Hippocampal formation (tissue), 2 donors: ENCODE measurements at places on chromosomes 4 and X.

GRCh38 chr4:177448850-177449249 is 6.6 kb upstream of the AGA start:
- no peak for DNase-seq

GRCh38 chr4:80138551-80139538 is 58.5 kb upstream of the PRDM8 start:
- DNase-seq: no peak

GRCh38 chr4:85870298-85871083 is 395.5 kb downstream of the ARHGAP24 start:
- DNase-seq: no peak

GRCh38 chr4:90769251-90769650 is 642.1 kb downstream of the CCSER1 start:
- DNase-seq: no peak

GRCh38 chr4:74654230-74654681 is 140.1 kb downstream of the BTC start:
- no peak for DNase-seq

DNA sequence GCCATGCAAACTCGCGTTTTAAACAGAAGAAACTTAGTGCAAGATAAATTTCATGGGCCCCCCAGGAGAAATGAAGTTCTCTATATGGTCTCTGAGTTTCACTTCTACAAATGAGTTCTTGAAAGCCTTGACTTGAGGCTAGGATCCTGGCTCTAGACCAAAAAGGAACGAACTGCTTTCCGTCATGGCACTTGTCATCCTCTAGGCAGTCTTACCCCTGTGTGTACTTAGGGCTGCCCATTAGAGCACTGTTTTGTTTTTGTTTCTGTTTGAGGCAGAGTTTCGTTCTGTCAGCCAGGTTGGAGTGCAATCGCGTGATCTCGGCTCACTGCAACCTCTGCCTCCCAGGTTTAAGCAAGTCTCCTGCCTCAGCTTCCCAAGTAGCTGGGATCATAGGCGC is 29.0 kb downstream of the RNF4 start:
- DNase-seq: no peak

DNA sequence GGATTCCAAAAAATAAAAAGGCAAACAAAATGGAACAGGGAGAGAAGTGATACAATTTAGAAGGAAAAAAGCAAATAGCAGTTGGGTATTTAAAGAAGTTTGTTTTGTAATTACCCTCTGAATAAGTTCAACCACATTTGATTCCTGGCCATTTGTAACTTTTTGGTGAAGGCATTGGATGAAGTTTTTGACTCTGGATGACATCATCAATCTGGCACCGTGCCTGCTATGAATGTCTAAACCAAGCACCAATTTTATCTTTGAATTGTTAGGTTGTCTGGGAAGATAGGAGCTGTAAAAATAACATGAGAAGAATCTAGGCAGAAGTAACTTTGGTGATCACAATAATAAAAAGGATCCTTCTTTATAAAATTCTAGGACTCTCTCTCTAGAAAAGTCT is 29.5 kb downstream of the TMPRSS11A start:
- no peak for DNase-seq

- DNase-seq: no peak
Measured at GRCh38 chrX:17098516-17099247, 152.2 kb downstream of the REPS2 start.

GRCh38 chr4:6941796-6942195 is 32.2 kb downstream of the TBC1D14 start:
- no peak for DNase-seq

DNA sequence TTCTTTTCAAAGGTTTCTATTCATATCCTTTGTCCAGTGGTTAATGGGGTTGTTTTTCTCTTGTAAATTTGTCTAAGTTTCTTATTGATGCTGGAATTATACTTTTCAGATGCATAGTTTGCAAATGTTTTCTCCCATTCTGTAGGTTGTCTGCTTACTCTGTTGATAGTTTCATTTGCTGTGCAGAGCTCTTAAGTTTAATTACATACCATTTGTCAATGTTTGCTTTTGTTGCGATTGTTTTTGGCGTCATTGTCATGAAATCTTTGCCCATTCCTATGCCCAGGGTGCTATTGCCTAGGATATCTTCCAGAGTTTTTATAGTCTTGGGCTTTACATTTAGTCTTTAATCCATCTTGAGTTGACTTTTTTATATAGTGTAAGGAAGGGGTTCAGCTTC is 21.2 kb upstream of the UGT8 start:
- no peak for DNase-seq

DNA sequence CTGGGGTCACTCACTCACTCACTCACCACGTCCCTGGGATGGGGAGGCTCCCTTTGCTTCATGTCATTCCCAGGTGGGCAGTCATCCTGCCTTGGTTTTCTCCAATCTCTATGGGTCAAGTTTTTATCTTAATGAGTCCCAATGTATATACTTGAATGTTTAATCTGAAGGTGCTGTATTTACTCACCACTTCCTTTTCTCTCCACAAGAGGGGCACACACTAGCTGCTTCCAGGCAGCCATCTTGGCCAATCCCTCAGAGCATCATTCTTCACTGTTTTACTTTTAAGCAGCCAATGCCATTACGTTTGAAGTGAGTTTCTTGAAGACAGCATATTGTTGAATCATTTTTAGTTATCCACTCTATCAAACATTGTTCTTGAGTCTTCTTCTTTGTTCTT is 153.4 kb upstream of the ARSJ start:
- DNase-seq: no peak

DNA sequence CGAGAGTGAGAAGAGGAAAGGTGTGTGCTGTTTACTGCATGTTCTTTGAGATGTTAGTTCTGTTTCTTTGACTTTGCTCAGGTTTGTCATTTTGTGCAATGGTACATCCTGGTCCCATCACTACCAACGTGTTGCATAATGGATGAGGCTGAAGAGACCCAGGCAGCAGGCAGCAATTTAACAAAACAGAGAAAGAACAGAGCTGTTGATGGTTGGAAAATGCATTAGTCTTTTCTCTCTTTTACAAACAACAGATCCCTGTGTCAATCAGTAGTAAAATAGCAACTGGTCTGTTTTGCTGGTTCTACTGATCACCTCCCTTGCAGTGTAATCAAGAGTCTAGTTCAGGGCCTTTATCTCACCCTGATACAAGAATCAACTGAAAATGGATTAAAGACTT is 64.8 kb upstream of the LIMCH1 start:
- no peak for DNase-seq
